ENCODE measurements at places on chromosomes 1 and 21. TPM values are rescaled to one million over a fixed set of nuclear protein-coding genes. Genes with fewer than 3 reads are reported as not detected.

SWT1 gene
- total RNA-seq: 7.2 TPM

DNA sequence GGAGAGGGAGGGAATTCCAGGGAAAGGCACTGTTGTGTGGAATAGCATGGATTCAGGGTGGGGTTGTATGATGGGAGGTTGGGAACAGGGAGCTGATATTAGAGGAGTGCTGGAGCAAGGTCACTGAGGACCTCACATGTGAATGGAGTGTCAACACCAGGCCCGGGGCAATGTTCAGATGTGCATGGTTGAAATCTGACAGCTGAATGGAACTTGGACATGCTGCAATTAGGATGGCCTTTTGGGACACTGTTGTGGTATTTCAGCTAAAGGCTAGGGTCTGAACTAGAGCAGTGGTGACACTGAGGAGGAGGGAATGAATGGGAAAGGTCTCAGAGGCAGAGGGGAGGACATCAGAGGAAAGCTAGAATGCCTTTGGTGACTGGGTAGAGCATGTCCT lies 25.0 kb downstream of the ZSCAN20 start:
- no peak for DNase-seq
- H3K36me3 ChIP-seq: peaks cover 5% of the 10 kb centered on the region
- H3K4me1 ChIP-seq: no peaks in the 10 kb centered on the region

DNA sequence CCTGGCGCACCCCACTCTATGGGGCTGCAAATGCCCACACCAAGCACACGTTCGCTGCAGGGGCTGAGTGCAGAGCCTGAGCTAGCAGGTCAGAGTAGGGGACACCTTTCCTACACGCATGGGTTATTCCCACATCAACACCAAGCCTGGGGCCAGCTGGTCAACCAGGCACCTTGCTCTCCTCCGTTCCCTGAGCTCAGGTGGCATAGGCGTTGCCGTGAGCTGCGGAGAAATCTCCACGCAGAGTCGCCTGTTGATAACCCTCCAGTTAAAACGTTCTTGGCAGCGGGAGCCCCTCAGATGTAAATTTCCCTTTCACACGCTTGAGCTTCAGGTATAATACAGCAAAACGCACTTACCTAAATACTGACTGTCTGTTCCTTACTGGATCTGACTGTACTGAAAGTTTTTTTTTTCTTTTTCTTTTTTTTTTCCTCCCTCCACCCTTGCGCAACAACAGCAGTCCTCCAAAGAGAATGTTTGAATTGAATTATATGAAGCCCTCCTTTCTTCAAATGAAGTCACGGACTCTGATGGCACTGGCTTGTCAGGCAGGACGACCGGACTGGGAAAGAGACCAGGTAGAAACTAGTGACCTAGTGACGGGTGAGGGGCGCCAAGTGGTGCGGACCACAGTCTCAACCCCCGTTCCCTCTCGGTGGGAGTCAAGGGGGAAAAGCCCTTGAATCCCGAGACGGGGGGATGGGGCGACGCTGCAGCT lies 2.1 kb downstream of the BRINP3 start:
- peaks cover 10% of the 10 kb centered on the region for H3K4me1 ChIP-seq
- no peak overlapping the region for H3K27ac ChIP-seq
- no peaks in the 10 kb centered on the region for H3K36me3 ChIP-seq
- peak; percentile 44 for DNase-seq
- peak overlapping the region; percentile 21 for H3K4me3 ChIP-seq

- no peaks in the 10 kb centered on the region for H3K4me1 ChIP-seq
- H3K27me3 ChIP-seq: no peaks in the 10 kb centered on the region
- H3K36me3 ChIP-seq: peaks cover 70% of the 10 kb centered on the region
- DNase-seq: no peak
- H3K27ac ChIP-seq: no peak overlapping the region
Observed at GRCh38 chr1:35097224-35097623, 18.0 kb downstream of the ZMYM1 start.

Measured in upper lobe of right lung (tissue), 1 donor.